ENCODE measurements at places on chromosomes 16 and 17. TPM values are rescaled to one million over a fixed set of nuclear protein-coding genes. Genes with fewer than 3 reads are reported as not detected.

Gene FBXW10B
- 3.6 TPM for total RNA-seq

Gene USP6
- total RNA-seq = 0.20 TPM

Gene NPIPB6
- 1.9 TPM for total RNA-seq

Gene KRTAP2-2
- total RNA-seq = 6.5 TPM

Gene GUCY2D
- total RNA-seq = 0.39 TPM

Gene CA7
- total RNA-seq = not detected

Gene PERCC1
- total RNA-seq = not detected

Gene OR2C1
- 0.30 TPM for total RNA-seq

Gene CD19
- not detected for total RNA-seq

Gene SCIMP
- 0.99 TPM for total RNA-seq

Gene OR1F1
- total RNA-seq = not detected

Gene SHISA6
- total RNA-seq = 3.0 TPM

Gene PTX4
- total RNA-seq = 0.10 TPM

Gene ACE
- 5.6 TPM for total RNA-seq

Gene PLD6
- total RNA-seq = 5.2 TPM

Measured in skin of body (tissue), 3 donors.